ENCODE measurements at places on chromosomes 6 and 20.

- no peak overlapping the region for H3K4me3 ChIP-seq
- H3K36me3 ChIP-seq = no peaks in the 10 kb centered on the region
- H3K27me3 ChIP-seq = no peaks in the 10 kb centered on the region
- no peaks in the 10 kb centered on the region for H3K4me1 ChIP-seq
- no peak for DNase-seq
These were observed 380.5 kb downstream of the C6orf118 start for GRCh38 chr6:164928728-164929407.

DNA sequence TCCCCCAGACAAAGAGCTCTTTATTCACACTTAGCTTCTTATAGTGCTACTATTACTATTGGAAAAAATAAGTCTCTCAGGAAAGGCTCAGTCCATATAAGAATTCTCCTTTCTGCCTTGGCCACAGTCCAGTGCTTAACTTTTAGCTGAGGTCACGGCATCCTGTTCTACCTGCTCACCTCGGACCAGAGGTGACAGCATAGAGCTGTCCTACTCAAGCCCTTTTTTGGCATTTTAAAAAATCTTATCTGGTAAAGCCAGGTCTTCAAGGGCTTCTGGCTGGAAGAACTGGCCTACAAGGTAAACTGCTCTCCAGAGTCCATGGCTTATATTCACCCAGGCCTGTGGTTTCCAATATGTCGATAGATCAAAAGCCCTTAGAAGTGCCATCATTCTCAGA, 109.7 kb downstream of the RCAN2 start:
- no peak overlapping the region for H3K27ac ChIP-seq
- no peak overlapping the region for H3K4me3 ChIP-seq
- DNase-seq = no peak
- H3K36me3 ChIP-seq = no peaks in the 10 kb centered on the region
- H3K27me3 ChIP-seq = peaks cover 7% of the 10 kb centered on the region
- H3K4me1 ChIP-seq = no peaks in the 10 kb centered on the region

DNA sequence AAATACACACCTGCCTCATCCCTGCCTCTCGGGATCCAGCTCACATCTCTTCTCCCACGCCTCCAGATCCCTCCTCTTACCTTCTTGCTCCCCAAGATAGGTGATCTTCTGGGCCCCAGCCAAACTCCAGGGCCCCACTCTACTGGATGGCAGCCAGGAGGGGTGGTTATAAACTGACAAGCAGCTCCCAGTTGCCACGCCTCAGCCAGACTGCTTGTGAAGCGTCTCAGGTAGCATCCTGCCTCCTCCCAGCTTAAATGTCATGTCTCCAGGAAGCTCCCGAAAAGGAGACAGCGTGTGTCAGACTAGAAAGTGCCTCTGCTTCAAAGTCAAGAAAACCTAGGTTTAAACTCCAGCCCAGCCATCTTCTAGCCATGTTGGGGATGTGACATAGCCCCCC, 114.1 kb downstream of the LRFN2 start:
- no peaks in the 10 kb centered on the region for H3K36me3 ChIP-seq
- no peaks in the 10 kb centered on the region for H3K27me3 ChIP-seq
- H3K4me3 ChIP-seq = no peak overlapping the region
- no peaks in the 10 kb centered on the region for H3K4me1 ChIP-seq

- H3K36me3 ChIP-seq = peaks cover 2% of the 10 kb centered on the region
- no peaks in the 10 kb centered on the region for H3K4me1 ChIP-seq
- H3K27ac ChIP-seq = no peak overlapping the region
- DNase-seq = no peak
These were observed 77.7 kb downstream of the MBOAT1 start for GRCh38 chr6:20134613-20135012.

DNA sequence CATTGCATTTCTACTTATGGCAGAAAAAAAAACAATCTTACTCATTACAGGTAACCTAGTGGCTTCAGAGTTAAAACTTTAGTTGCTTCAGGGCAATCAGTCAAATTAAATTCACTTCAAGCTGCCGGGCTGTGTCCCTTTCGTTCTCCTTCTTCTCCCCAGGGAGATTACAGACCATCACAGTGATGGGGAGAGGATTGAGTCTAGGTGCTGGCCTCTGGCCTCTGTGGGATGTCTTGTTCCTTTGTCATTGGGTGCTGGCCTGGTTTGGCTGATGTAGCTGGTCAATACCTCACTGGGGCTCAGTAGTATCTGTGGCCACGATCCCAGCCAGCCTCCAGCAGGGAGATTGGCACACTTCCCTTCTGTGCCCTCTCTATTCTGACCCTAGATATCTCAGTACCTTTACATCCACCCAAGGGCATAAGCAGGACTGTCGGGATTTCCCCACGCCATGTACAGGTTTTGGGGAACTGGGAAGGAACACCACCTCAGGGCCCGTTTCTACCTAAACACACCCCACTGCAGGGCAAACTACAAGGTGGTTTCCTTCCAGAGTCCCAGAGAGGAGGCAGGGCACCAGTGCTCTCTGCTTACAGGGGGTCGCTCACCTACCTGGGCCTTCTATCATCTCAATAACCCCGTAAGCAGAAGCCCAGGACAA, 15.4 kb downstream of the FYN start:
- DNase-seq = no peak
- peak overlapping the region; percentile 85 for H3K4me3 ChIP-seq
- H3K27ac ChIP-seq = peak overlapping the region; percentile 95
- peaks cover 98% of the 10 kb centered on the region for H3K4me1 ChIP-seq
- H3K36me3 ChIP-seq = peaks cover 19% of the 10 kb centered on the region

DNA sequence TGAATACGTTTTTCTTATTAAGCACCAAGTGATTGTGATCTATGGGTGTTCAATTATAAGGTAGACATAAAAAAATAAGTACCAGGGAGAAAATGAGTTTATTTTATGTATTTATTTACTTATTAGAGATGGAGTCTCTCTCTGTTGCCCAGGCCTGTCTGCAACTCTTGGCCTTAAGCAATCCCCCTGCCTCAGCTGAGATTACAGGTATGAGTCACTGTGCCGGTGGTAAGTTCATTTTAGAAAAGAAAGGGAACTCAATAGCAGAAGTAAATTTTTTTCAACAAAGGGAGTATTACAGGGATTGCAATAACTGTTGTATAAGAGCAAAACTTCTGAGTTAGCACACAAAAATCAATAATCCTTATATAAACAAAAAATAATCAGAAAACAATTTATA, 98.7 kb upstream of the FUT9 start:
- no peaks in the 10 kb centered on the region for H3K4me1 ChIP-seq
- H3K27me3 ChIP-seq = no peaks in the 10 kb centered on the region
- H3K27ac ChIP-seq = no peak overlapping the region
- no peaks in the 10 kb centered on the region for H3K36me3 ChIP-seq

- H3K4me1 ChIP-seq = peaks cover 23% of the 10 kb centered on the region
- no peak overlapping the region for H3K27ac ChIP-seq
- no peak overlapping the region for H3K4me3 ChIP-seq
- H3K36me3 ChIP-seq = peaks cover 8% of the 10 kb centered on the region
These were observed 36.8 kb upstream of the DDR1 start for GRCh38 chr6:30847421-30847970.

DNA sequence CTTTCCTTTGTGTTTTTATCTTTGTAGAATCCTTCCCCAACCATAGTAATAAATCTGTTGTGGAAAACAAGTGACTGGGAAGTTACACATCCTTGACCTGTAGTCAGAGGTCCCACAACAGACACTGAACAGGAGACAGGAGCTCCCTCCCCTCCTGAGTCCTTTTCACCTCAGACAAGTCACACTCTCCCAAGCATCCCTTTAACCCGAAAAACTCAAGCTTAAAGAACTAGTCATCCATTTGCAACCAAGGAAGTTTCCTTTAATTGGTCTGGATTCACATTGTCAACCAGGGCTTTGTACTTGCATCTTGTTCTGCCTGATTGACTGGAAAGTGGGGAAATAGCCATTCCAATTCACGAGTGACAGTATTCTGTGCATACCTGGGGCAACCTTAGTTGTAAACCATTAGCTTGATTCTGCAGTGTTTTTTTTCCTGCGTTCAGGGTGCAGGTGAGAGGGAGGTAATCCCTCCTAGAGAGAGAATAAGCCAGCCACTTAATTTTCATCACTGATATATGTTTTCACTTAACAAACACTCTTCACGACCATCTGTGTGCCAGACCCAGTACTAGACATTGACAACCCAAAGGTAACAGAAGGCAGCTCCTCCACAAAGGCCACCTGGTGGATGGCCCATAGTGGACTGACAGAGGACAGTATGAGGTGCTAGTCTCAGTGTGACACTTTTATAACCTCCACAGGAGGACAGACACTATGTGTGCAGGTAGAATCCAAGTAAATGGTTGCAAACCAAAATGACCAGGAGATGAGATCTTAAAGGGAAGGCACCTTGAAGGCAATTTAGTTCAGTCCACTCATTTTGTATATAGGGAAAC, 112.4 kb downstream of the SLX4IP start:
- no peak for DNase-seq
- no peaks in the 10 kb centered on the region for H3K36me3 ChIP-seq
- H3K27ac ChIP-seq = no peak overlapping the region
- H3K4me3 ChIP-seq = no peak overlapping the region

DNA sequence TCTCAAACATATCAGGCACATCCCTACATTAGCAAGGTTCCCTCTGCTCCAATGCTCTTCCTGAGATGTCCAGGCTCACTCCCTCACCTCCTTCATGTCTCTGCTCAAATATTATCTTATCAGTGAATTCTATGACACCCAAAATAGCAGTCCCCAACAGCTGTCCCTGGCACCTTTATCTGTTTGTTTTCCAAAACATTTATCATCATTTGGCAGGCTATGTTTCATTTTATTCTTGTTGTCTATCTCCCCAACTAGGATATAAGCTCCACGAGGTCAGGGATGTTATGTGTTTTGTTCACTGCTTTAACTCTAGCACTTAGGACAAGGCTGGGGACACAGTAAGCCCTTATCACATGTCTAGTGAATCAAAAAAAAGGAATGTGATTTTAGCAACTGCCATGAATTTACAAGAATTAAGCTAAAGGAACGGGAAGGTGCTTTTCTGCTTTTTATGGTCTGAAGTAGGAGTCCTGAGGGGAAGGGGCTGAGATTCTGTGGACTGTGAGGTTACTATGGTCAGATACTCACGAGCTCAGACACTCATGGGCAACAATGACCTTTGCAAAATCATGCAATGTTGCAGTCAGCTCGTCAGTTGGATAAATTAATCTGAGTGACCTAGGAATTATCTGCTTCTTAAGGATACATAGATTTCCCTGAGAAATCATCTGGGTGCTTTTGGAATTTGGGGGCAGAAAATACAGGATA, 1.9 kb upstream of the IL22RA2 start:
- H3K36me3 ChIP-seq = peaks cover 3% of the 10 kb centered on the region
- H3K27ac ChIP-seq = no peak overlapping the region
- H3K4me1 ChIP-seq = peaks cover 19% of the 10 kb centered on the region
- H3K27me3 ChIP-seq = peaks cover 43% of the 10 kb centered on the region
- H3K4me3 ChIP-seq = no peak overlapping the region
- DNase-seq = no peak

GRCh38 chr6:10558565-10558964, 37.4 kb downstream of the GCNT2 start:
- H3K4me1 ChIP-seq = peaks cover 5% of the 10 kb centered on the region
- H3K36me3 ChIP-seq = peaks cover 2% of the 10 kb centered on the region
- H3K27me3 ChIP-seq = no peaks in the 10 kb centered on the region
- DNase-seq = no peak
- no peak overlapping the region for H3K27ac ChIP-seq
- no peak overlapping the region for H3K4me3 ChIP-seq

GRCh38 chr20:57596998-57597939, 23.0 kb downstream of the ZBP1 start:
- peak; percentile 82 for DNase-seq
- H3K27ac ChIP-seq = no peak overlapping the region
- peaks cover 17% of the 10 kb centered on the region for H3K4me1 ChIP-seq
- no peak overlapping the region for H3K4me3 ChIP-seq
- no peaks in the 10 kb centered on the region for H3K36me3 ChIP-seq

DNA sequence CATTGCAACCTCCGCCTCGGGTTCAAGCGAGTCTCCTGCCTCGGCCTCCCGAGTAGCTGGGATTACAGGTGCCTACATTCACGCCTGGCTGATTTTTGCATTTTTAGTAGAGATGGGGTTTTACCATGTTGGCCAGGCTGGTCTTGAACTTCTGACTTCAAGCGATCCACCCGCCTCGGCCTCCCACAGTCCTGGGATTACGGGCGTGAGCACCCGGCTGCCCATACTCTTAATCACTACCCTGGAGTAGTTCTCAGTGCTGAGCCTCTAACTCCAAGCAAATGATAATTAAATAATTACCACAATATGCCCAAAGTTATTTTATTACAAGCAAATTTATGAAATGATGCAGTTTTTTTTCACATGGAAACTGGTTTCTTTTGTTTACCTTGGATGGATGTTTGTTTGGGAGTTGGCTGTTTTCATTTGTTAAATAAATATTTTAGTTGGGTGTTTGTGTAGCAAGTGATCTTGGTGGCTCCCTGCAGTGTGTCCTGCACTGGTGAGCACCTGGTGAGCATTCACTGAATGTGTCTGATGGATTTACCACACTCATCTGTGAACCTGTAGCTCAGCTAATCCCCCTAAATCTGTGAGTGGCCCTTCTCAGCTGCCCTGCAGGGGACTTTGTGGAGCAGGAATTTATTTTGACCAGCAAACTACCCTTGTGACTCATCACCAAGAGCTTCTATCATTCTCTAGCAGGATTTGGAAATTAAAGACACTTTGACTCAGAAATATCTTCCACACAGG, 36.9 kb downstream of the UTRN start:
- H3K27ac ChIP-seq = no peak overlapping the region
- H3K36me3 ChIP-seq = no peaks in the 10 kb centered on the region
- H3K4me1 ChIP-seq = peaks cover 9% of the 10 kb centered on the region
- no peak overlapping the region for H3K4me3 ChIP-seq

DNA sequence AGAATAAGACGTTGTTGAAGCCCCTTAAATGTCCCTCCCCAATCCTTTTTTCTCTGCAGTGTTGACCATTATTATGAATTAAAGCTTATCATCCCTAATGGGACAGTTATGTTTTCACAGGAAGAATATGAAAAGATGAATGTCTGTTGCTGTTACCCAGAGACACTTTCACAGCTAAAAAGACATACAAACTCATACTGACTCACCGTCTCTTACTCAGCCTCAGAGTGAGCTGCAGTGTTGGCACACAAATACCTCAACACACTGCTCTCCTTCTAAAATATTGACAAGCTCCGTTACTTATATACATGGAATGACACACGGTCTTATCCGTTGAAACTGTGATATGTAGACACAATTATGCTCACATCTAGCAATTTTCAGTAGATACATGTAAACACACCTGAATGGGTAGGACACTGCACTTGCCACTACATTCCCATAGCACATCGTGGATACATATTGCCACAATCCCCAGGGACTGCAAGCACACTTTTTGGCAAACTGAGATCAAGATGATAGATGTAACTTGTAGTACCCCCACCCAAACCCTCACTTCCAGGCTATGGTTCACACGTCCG, 9.6 kb upstream of the SAPCD1 start:
- no peaks in the 10 kb centered on the region for H3K27me3 ChIP-seq
- H3K36me3 ChIP-seq = peaks cover 6% of the 10 kb centered on the region
- no peak overlapping the region for H3K27ac ChIP-seq
- no peak overlapping the region for H3K4me3 ChIP-seq

All from activated T-cell treated with anti-CD3 and anti-CD28 coated beads, Interleukin-2, amount 50 U/mL, for 72 hours (primary cell).